ENCODE measurements at places on chromosomes 2 and 18.

DNA sequence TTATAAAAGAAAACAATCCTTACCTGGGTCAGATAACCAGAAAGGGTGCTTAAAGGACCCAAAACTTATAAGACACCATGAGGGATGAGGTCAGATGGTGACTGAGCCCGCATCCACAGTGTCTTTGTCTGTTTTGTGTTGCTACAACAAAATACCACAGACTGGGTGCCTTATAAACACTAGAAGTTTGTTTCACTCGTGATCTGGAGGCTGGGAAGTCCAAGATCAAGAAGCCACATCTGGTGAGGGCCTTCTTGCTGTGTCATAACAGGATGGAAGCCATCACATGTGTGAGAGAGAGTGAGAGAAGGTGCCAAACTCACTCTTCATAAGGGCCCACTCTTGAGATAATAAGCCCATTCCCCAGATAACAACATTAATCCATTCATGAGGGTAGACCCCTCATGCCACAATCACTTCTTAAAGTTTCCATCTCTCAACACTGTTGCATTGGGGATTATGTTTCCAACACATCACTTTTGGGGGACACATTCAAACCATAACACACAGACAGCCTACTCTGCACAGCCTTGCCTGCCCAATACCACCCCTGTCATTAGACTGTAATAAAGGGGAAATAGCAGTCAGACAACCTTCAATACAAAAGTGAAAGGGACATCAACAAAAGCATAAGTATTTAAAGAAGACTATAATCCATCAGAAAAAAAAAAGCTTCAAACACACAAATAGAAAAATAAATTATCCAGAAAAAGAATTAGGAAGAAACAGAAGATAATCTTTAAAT is 249.8 kb downstream of the ANAPC1 start:
- peak; percentile 25 for DNase-seq
- H3K27ac ChIP-seq: no peak overlapping the region
- H3K36me3 ChIP-seq: peaks cover 26% of the 10 kb centered on the region
- no peak overlapping the region for H3K4me3 ChIP-seq

DNA sequence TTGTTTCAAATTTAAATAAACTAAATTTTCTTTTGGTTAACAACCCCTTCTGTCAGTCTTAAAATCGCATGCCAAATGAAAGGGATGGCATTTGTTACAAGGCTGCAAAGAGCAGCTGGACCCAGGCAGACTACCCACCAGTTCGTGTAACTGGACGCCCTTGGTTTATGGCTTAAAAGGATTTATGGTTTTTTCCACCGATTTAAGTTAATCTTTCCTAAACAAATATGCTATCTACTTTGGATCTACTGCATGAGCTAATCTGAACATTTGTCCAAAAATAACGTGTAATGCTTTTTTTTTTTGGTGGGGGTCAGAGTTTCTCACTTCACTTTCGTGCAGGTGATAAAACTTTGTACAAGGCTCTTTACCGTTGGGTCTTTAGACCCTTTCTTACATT is 62.9 kb downstream of the DIS3L2 start:
- H3K4me3 ChIP-seq: no peak overlapping the region
- no peak overlapping the region for H3K27ac ChIP-seq
- no peak for DNase-seq
- H3K27me3 ChIP-seq: peaks cover 3% of the 10 kb centered on the region

DNA sequence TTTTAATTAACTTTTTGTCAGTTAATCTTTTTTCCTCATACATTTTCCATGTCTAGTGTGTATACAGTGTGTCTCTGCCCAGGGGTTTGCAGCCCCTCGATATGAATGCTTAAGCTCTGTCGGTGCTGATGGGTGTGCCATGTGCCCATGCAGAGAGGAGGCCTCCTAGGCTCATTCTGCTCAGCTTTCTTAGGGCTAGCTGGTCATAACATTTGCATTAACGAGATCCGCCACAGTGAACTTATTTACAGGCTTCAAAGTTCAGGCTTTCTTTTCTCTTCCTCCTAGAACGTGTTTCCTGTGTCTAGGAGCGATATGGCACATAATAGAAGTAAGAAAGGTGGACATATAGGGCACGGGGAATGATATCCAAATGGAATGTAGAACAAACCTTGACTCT is 783.3 kb downstream of the PLCL1 start:
- H3K4me1 ChIP-seq: no peaks in the 10 kb centered on the region
- no peak overlapping the region for H3K4me3 ChIP-seq
- H3K36me3 ChIP-seq: no peaks in the 10 kb centered on the region
- H3K27ac ChIP-seq: no peak overlapping the region
- no peaks in the 10 kb centered on the region for H3K27me3 ChIP-seq

DNA sequence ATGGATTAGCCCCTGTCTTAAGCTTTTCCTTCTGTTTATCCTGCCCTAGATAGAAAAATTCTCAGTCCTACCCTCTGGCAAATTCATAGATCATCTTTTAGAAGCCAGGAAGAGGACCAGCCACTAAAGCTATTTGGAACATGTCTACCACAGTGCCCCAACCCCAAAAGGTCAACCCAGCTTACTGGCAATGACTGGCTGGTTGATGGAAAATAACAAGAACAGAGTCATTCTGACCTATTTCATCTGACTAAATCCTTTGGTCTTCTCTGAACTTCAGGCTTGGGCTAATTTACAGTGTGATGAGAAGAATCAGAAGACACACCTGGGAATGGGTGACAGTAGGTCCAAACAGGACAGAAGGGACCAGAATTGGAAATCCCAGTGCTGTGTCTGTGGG is 227.3 kb upstream of the CCDC68 start:
- H3K36me3 ChIP-seq: no peaks in the 10 kb centered on the region
- DNase-seq: no peak
- H3K4me3 ChIP-seq: no peak overlapping the region
- no peaks in the 10 kb centered on the region for H3K4me1 ChIP-seq
- no peak overlapping the region for H3K27ac ChIP-seq
- no peaks in the 10 kb centered on the region for H3K27me3 ChIP-seq

DNA sequence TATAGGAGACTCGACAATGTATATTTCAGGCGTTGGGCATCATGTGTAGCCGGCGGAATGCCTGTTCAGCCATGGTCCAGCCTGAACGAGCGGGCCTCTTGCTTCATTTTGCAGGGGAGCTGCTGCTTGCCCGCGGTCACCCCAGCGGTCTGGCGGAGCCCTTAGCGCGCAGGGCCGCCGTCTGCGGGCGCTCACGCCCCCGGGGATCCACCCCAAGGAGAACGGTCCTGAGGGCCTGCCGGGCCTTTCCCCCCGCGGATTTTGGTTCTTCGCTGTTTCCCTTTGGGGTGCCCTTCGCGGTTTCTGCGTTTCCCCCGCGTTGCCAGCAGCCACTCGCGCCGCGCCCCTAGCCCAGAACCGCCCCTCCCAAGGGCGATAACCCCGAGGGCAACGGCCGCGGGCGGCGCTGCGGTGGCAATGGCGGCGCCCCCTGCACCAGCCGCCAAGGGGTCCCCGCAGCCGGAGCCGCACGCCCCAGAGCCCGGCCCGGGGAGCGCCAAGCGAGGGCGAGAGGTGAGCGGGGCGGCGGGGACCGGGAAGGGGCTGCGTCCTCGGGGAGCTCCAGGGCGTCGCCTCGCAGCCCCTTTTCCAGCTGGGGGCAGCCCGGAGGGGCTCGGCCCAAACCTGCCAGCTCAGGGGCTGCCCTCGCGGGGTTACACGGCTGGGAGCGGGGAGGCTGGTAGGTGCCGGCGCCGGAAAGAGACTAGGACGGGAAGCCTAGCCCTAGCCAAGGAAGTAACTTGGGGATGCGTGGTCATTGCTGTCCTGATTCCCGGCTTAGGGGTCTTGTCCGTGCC is at the start of gene MFSD2B:
Gene MFSD2B, plus strand, starts transcription at position 406 of the 797 bp plus-strand sequence. Its CDS starts 12 bp downstream, at position 418.
- DNase-seq: no peak
- H3K4me1 ChIP-seq: peaks cover 6% of the 10 kb centered on the region
- no peak within 1 kb of the TSS for H3K27ac ChIP-seq
- peaks cover 37% of the 10 kb centered on the region for H3K27me3 ChIP-seq
- H3K4me3 ChIP-seq: no peak within 1 kb of the TSS

- H3K36me3 ChIP-seq: no peaks in the 10 kb centered on the region
- peaks cover 3% of the 10 kb centered on the region for H3K27me3 ChIP-seq
- H3K4me3 ChIP-seq: no peak overlapping the region
- peaks cover 9% of the 10 kb centered on the region for H3K4me1 ChIP-seq
These were observed 35.7 kb upstream of the GPR155 start for GRCh38 chr2:174522553-174522952.

DNA sequence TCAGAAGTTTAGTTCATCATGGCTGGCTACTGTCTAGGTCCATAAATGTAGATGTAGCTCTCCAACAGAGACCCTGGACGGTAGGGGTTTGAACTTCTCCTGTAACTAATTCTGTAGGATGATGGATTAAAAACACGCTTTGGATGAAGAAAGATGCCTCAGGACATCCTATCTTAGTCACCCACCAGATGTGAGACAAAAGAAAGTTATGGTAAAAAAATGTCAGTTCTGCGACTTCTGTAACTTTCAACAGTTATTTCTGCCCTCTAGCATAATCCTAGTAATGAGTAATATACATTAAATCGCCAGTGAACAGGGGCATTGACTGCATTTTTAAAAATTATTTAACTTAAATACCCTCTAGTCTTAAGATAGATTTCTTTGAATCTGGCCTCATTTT is 210.1 kb upstream of the LRATD1 start:
- no peaks in the 10 kb centered on the region for H3K4me1 ChIP-seq
- no peak overlapping the region for H3K27ac ChIP-seq
- no peaks in the 10 kb centered on the region for H3K36me3 ChIP-seq
- no peak for DNase-seq
- H3K4me3 ChIP-seq: no peak overlapping the region
- H3K27me3 ChIP-seq: no peaks in the 10 kb centered on the region
